Natural killer cell (primary cell): ENCODE measurements at places on chromosomes 1 and 21. TPM values are rescaled to one million over a fixed set of nuclear protein-coding genes. Genes with fewer than 3 reads are reported as not detected.

Gene CYP4A22
- not detected for total RNA-seq

GRCh38 chr1:25867210-25867991, 8.1 kb downstream of the PAQR7 start:
- H3K27ac ChIP-seq, result no peak overlapping the region
- no peak overlapping the region for H3K4me3 ChIP-seq
- H3K27me3 ChIP-seq, result no peaks in the 10 kb centered on the region

Gene PDPN
- total RNA-seq, result not detected

- no peaks in the 10 kb centered on the region for H3K36me3 ChIP-seq
- no peaks in the 10 kb centered on the region for H3K27me3 ChIP-seq
- no peak overlapping the region for H3K27ac ChIP-seq
- no peak overlapping the region for H3K4me3 ChIP-seq
- H3K4me1 ChIP-seq, result no peaks in the 10 kb centered on the region
Observed at GRCh38 chr1:194387531-194387930, 1201.1 kb upstream of the B3GALT2 start.

- H3K4me3 ChIP-seq, result no peak overlapping the region
- no peak overlapping the region for H3K27ac ChIP-seq
- H3K27me3 ChIP-seq, result no peaks in the 10 kb centered on the region
- no peak for DNase-seq
Observed at GRCh38 chr1:21590126-21590880, 78.9 kb downstream of the RAP1GAP start.

Gene SV2A
- total RNA-seq, result 3.9 TPM

- no peaks in the 10 kb centered on the region for H3K27me3 ChIP-seq
- H3K4me1 ChIP-seq, result no peaks in the 10 kb centered on the region
- DNase-seq, result no peak
- no peak overlapping the region for H3K4me3 ChIP-seq
- H3K27ac ChIP-seq, result no peak overlapping the region
- H3K36me3 ChIP-seq, result no peaks in the 10 kb centered on the region
Observed at GRCh38 chr1:204932573-204932909, 61.9 kb downstream of the NFASC start.

DNA sequence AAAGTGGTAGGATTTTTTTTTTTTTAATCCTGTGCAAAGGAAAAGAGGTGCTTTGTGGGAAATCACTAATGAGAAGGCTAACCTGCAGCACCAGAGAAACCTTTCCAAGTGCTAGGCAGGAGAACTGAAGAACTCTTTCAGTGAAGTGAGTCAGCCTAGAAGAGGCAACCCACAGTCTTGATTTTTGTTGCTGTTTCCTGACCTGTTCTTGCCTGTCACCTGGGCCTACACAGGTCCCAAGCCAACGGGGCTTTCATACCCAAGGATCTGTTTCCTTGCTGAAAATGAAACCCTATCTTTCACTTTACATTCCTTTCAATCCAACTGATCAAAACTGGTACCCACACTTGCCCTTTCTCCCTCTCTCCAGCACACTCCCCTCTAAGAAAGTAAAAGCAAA, 7.1 kb upstream of the IKBKE start:
- no peaks in the 10 kb centered on the region for H3K27me3 ChIP-seq
- no peaks in the 10 kb centered on the region for H3K36me3 ChIP-seq
- no peak overlapping the region for H3K27ac ChIP-seq
- peaks cover 11% of the 10 kb centered on the region for H3K4me1 ChIP-seq
- DNase-seq, result no peak
- H3K4me3 ChIP-seq, result no peak overlapping the region

Gene PFKL
- 89.9 TPM for total RNA-seq

Gene COL11A1
- total RNA-seq, result not detected

Gene PHLDA3
- total RNA-seq, result 0.63 TPM

- DNase-seq, result no peak
- H3K4me1 ChIP-seq, result no peaks in the 10 kb centered on the region
Observed at GRCh38 chr1:183735069-183735860, 69.7 kb upstream of the RGL1 start.

GRCh38 chr1:179786815-179787685, 44.0 kb downstream of the FAM163A start:
- H3K4me1 ChIP-seq, result no peaks in the 10 kb centered on the region
- H3K27me3 ChIP-seq, result no peaks in the 10 kb centered on the region
- no peaks in the 10 kb centered on the region for H3K36me3 ChIP-seq
- H3K4me3 ChIP-seq, result no peak overlapping the region

Gene VTCN1
- total RNA-seq, result not detected

DNA sequence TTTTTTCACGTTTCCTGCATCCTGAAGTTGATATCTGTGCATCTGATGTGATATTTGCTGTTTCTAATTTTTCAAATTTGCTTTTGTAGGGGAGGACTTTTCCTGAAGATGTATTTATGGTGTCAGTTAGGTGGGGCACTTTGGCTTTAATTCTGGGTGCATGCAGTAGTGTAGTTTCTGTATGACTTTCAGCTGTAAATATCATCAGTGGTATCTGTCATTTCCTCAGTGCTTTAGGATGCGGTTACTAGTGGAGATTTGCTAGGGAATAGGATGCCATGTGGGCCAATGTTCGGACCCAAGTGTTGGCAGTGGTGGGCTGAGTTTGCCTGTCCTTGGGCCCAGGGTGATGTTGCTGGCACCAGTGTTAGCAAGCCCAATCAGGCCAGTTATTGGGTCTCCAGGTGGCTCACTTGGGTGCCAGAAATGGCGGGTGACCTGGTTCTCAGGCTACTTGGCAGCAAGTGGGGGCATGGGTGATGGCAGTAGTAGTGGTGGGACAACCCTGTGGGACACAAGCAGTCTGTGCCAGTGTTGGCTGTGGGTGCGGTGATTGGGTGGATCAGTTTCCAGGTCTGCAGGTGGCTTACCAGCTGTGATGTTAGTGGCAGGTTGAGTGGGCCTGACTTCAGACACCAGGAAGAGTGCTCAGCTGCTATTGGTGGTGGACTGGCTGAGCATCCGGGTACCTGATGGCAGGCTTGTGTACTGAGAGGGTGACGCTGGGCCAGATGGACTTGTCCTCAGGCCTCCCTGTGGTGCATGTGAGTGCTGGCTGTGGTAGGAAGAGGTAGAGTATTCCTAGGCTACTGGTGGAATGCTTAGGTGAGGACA, 24.4 kb downstream of the CD55 start:
- peaks cover 37% of the 10 kb centered on the region for H3K36me3 ChIP-seq
- no peaks in the 10 kb centered on the region for H3K27me3 ChIP-seq
- DNase-seq, result no peak
- no peak overlapping the region for H3K4me3 ChIP-seq
- no peak overlapping the region for H3K27ac ChIP-seq

- peak overlapping the region; percentile 69 for H3K27ac ChIP-seq
- H3K27me3 ChIP-seq, result no peaks in the 10 kb centered on the region
- no peak for DNase-seq
- peaks cover 67% of the 10 kb centered on the region for H3K4me1 ChIP-seq
- H3K4me3 ChIP-seq, result no peak overlapping the region
Observed at GRCh38 chr1:41901551-41901950, 17.2 kb downstream of the HIVEP3 start.

DNA sequence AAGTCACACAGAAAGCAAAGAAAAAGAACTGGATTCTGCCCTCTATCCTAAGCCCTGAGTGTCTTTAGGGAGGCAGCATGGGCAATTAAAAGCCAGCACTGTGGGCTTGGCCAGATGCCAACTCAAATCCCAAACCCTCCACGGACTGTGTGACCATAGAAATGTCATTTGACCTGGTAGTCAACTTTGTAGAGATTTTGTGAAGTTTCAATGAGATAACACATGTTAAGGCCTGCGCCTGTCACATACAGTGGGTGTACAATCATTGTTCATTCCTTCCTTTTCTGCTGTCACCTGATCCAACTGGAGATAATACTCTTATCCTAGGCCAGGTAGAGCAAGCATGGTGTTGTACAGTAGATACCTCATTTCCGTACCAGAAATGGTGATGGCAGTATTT, 54.2 kb downstream of the TMEM53 start:
- no peaks in the 10 kb centered on the region for H3K36me3 ChIP-seq
- no peak overlapping the region for H3K27ac ChIP-seq
- H3K4me3 ChIP-seq, result no peak overlapping the region
- no peaks in the 10 kb centered on the region for H3K4me1 ChIP-seq
- no peaks in the 10 kb centered on the region for H3K27me3 ChIP-seq

Gene MCOLN3
- total RNA-seq, result not detected

Gene ERVH48-1
- total RNA-seq, result not detected

Gene AMY1C
- total RNA-seq, result not detected
